Stimulated activated CD4-positive, alpha-beta T cell treated with anti-CD3 and anti-CD28 coated beads, Interleukin-15, amount 100 ng/mL, for 1 hour (primary cell): ENCODE measurements at places on chromosomes 4 and X.

- DNase-seq, result no peak
Measured at GRCh38 chr4:3127112-3127511, 52.6 kb downstream of the HTT start.

- DNase-seq, result no peak
Measured at GRCh38 chrX:13319953-13320352, at the start of gene ATXN3L. TSS of gene ATXN3L (minus strand) at chrX:13320053. CDS start at chrX:13319934, 119 bp downstream.

DNA sequence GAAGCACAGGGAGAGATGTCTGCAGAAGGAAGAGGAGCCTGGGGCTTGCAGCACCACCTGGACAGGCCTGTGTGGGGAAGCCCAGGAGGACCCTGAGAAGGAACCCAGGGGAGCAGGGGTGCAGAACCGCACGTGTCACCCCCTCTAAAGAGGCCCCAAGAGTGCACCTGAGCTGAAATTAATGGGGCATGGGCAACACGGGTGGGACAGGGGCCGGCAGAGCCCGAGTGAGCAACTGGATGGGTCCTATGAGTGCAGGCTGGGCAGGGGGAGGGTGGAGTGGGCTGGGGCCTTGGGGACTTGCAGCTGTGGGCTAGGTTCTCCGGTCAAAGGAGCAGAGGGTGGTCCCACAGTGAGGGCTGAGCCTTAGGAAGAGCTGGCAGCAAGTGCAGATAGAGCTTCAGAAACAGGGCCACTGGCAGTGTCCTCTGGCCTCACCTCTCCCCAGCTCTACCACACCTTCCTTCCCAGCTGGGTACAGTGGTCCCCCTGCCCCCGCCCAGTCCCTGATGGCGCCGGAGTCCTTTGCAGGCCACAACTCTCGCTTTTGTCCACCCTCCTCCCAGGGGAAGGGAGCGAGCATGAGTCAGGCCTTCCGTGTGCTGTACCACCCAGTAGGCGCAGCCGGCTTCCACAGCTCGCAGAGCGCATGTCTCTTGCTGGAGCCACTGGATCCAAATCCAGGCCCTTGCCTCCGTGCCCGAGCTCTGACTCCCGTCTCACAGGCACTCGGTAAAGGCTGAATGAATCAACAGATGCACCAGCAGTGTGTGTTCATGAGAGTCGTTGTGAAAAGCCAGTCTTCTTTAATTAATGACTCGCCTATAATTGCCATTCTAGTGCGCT is 131.6 kb downstream of the HMX1 start:
- DNase-seq, result no peak

- no peak for DNase-seq
Measured at GRCh38 chr4:8780596-8781368, 90.9 kb downstream of the HMX1 start.

DNA sequence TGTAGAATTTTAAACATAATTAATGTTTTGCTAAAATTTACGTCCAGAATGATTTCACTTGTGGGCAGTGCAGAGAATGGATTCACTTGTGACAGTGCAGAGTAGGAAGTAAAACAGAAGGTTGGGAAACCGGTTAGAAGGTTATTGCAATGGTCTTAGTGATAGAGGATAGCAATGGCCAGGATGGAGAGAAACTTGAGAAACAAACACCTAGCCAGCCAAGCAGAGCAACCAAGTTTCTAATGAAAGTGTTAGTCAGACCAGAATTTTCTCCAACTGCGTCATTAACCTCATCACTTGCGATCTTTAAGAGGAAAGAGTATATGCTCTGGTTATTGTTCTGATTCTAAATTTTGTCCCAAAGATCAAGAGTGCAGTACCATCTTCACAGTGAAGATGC is 50.0 kb upstream of the TBC1D9 start:
- DNase-seq, result no peak

DNA sequence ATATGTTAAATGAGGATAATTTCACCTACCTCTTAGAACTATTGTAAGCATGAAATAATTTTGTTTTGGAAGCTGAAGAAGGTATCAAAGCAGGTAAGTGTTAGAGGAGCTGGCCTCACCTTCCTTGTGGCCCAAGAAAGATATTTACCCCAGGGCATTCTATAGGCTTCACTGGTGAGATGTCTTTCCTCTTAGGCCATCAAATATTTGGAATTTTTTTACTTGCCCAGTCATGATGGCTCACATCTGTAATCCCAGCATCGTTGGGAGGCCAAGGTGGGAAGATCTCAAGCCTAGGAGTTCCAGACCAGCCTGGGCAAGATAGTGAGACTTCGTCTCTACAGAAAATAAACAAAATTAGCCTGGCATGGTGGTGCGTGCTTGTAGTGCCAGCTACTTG is 6.1 kb upstream of the SMS start:
- no peak for DNase-seq

DNA sequence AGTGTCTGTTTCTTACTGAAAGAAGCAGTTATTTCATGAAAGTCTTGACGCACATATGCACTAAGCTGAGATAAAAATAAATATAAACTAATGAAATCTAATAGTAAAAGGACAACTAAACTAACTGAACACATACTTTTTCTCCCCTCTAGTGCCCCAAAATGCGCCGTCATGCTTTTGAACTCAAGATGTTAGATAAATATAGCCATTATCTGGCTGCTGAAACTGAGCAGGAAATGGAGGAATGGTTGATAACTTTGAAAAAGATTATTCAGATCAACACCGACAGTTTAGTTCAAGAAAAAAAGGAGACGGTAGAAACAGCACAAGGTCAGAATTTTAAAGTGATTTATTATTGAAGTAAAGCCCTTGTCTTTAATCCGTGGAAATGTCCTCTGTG is 70.2 kb downstream of the DOCK11 start:
- no peak for DNase-seq

- DNase-seq, result no peak
Measured at GRCh38 chr4:106548446-106549044, 180.0 kb upstream of the GIMD1 start.
